Ureter (tissue), 1 donor: ENCODE measurements at places on chromosomes 7 and 10. TPM values are rescaled to one million over a fixed set of nuclear protein-coding genes. Genes with fewer than 3 reads are reported as not detected.

- DNase-seq: no peak
Measured at GRCh38 chr7:114416129-114416990, 1.7 kb downstream of the FOXP2 start.

- DNase-seq: no peak
Measured at GRCh38 chr7:142878315-142878714, 7.2 kb downstream of the TRPV6 start.

GRCh38 chr7:5248201-5248885, 34.4 kb upstream of the SLC29A4 start:
- peak; percentile 68 for DNase-seq

IKZF1 gene
- total RNA-seq: 15.2 TPM

- no peak for DNase-seq
Measured at GRCh38 chr10:75021379-75022249, 89.8 kb upstream of the SAMD8 start.

ZNF735 gene
- not detected for total RNA-seq

TRPV5 gene
- not detected for total RNA-seq

- no peak for DNase-seq
Measured at GRCh38 chr7:77933394-77933793, 134.8 kb downstream of the PHTF2 start.

DNA sequence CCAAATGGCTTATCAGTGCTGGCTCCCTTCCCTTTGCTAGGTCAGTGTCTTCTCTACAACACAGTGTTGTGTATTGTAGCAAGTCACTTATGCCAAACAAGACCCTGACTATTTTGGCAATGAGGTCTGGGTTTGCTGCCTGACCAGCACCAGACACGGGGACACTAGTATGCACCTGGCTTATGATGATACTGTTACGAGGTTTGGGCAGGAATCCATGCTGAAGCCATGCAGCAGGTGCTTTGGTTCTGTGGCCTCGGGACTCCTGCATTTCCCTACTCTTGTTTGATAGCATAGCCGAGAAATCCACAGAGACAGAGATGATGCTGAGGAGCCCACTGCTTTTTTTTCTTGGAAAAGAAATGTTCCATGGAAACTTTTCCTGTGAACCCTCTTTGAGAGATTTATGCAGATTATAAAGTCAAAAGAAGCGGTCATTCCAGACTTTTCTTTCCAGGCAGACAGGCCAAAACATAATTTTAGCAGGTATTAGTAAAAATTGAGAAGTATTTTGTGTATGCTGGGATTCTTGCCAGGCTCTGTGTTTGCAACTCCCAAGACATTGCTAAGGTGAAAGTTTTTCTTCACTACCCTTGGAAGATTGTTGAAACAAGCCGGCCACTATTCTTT, 291.1 kb downstream of the BBS9 start:
- DNase-seq: no peak

DNA sequence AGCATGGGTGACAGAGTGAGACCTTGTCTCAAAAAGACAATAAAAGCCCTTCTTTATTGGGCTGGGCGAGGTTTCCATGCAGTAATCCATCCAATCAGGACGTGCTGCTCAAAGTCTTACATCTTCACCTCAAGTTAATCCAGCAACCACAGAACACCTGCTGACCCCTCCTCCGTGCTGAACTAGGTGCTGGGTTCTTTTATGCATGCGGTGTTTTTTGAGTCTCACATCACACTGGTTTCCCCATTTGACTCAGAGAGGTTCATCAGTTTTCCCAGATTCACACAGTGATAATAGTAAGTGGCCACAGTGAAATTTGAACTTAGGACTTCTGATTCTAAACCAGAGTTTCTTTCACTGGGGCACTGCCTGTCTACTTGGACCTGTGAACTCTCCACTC, 58.3 kb upstream of the GTF2I start:
- DNase-seq: no peak

- no peak for DNase-seq
Measured at GRCh38 chr10:69640196-69640980, 10.3 kb downstream of the FAM241B start.

DNA sequence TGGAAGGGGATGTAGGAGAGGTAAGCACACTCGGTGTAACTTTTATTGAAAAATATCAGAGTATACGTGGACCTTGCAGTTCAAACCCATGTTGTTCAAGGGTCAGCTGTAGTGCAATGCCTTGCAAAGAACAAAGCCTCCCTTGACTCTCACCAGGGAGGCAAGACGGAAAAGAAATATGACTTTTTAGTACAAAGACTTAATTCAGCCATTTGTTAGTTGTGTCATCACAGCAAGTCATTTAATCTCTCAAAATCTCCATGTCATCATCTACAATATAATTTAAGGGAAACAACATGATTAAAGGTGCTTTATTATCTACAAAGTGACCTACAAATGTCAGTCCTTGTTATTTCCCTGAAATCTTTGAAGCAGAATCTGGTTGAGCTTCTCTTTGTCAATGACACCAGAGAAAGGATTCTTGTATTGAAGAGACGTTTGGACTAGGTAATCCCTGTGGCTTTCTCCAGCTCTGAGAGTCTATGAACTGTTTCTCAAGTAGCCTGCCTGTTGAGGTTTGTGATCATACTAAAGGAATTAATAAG, 502.8 kb downstream of the REEP3 start:
- DNase-seq: no peak

- no peak for DNase-seq
Measured at GRCh38 chr7:92732316-92733036, 103.9 kb downstream of the CDK6 start.

DNA sequence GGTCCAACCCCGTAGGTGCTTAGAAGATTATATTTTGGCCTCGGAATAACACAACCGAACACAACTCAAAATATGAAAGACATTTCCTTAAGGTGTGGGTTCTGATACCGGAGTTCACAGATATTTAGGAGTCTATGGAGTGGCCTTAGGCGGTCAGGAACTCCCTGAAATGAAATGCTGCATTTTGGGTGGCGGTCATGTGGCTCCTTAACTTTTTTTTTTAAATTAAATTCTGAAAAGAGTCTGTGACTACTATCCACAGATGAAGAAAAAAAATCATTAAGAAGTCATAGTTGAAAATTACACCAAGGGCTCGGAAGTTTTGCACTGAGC, 290.9 kb upstream of the NFE2L3 start:
- no peak for DNase-seq

DNA sequence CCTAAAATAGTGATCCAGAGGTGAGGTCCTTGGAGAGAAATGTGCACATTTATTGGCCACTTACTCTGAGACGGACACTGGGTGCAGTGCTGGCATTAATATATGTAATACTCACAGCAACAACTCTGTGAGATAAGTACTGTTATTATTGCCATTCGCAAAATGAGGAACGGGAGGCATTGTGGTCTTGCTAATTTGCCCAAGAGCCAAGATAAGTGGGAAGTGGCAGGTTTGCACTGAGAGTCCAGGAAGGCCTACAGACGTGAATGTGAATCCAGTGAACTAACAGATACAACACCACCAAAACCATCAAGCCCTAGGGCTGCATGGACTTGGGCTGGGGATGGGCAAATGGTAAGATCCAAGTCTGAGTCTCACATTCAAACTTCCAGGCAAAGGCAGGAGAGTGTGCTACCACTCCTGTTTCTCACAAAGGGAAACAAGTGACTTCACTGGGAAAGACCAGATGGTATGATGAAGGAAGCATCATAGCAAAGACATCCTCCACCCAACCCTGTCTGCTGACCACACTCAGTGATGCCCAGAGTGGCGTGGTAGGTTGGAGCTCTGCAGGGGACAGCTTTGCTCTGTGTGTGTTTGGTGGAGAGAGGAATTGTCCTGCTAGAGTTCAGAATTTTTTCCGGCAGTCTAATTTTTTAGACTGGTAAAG, 19.2 kb downstream of the TMEM273 start:
- DNase-seq: no peak

DNA sequence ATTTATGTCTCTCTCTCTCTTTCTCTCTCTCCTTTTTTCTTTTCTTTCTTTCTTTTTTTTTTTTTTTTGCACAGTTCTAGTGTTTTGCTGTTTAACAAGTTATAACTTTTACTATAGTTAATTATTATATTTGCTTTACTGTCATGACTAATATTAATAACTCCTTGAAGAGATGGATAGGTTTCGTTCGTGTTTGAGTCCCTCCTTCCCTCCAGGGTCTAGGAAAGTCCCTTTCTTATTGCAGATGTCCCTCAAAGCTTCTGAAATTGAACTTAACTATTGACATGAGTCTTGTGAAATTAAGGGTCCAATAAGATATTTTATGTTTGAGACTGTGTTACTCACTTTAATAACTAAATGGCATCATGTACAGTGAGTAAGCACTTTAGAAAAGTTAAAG, 131.4 kb downstream of the PLXDC2 start:
- no peak for DNase-seq

GRCh38 chr10:6840766-6841165, 260.7 kb upstream of the PRKCQ start:
- no peak for DNase-seq

- DNase-seq: no peak
Measured at GRCh38 chr10:133400624-133401424, 6.9 kb downstream of the MTG1 start.

DNA sequence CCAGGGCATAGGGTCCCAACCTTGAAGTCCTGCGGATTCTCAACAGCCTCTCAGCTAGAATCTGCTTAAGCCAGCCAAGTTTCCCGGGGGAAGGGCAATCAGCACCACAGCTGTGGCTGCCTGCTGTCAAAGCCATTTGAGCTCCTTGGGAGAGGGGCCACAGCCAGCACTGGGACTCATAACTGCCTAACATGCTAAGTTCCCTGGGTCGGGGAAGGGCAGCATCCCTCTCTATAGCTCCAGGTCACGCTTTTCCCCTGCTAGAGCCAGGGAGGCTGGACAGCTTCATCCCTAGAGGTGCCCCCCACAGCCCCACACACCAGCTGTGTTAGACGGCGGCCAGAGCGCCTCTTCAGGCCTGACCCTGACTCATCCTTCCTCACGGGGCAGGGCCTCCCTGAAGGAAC, 49.6 kb upstream of the PDE1C start:
- DNase-seq: no peak

DNA sequence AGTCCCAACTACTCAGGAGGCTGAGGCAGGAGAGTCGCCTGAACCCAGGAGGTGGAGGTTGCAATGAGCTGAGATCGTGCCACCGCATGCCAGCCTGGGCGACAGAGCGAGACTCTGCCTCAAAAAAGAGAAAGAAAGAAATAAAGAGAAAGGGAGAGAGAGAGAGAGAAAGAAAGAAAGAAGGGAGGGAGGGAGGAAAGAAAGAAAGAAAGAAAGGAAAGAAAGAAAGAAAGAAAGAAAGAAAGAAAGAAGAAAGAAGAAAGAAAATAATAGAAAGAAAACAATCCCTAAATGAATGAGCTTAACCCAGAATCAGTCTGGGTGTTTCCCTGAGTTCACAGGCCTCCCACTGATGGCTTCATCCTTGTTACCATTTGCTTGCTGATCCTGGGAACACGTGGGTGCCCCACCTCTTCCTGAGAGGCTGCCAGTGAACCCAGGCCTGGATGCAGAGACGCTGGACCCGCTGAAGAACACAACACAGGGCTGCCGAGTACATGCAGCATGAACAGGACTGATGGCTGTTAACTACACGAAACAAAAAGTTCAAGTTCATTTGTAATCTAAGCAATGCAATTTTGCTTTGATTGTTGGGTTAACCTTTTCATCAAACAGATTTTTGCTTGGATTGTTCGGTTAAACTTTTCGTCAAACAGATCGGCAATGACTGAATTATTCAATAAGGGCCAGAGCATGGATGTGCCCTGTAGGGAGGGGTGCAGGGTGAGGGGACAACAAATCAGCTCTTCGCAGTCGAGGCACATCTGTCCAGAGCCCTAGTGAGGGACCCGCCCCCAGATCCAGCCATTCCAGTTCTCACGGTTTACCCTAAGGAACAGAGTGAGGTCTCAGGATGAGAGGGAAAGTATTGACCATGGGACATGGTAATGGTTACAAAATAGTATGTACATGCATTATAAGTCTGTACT, 11.5 kb downstream of the NPFFR1 start:
- DNase-seq: no peak

- DNase-seq: no peak
Measured at GRCh38 chr10:18456984-18457383, 194.4 kb downstream of the NSUN6 start.

- no peak for DNase-seq
Measured at GRCh38 chr10:78754269-78755062, 314.3 kb upstream of the ZMIZ1 start.

PRRT4 gene
- 0.49 TPM for total RNA-seq

DLG5 gene
- total RNA-seq: 75.7 TPM

RARRES2 gene
- 91.0 TPM for total RNA-seq

CAMK2B gene
- total RNA-seq: not detected

SFMBT2 gene
- 20.3 TPM for total RNA-seq

GRCh38 chr7:68314208-68314607, 1284.1 kb upstream of the AUTS2 start:
- DNase-seq: no peak

DNA sequence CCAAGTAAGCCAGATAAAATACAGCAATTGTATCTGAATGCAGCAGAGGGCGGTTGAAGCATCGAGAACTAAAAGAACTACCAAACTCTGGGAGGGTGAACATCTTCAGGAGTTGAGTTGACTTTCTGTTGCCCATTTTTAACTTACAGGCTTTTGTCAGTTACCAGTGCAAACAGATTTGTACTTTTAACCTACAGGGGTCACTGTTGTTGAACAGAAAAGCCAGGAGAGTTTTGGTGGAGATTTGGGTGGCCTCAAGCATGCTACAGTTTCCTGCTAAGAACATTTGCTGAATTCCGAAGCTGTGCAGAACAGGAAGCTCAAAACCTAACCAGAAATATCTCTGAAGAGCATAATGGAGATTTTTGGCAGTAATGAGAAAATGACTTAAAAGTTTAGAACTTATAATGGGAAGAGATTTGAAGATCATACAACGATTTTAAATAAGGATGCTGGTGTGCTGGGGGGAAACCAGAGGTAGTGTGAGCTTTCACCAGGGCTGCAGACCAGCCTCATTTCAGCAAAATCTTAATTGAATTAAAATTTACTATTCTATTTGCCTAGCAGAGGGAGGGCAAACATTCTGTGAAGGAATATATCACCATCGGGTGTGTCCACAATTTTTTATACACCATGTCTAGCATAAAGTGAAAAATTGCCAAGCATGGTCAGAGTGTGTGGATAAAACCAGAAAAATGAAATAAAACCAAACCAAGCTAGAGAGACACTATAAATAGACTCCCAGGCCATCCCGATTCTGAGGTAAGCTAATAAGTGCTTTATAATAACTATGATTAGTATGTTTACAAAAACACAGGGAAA, 208.6 kb upstream of the CCDC6 start:
- DNase-seq: no peak

SPDYE2 gene
- total RNA-seq: 0.52 TPM

DNA sequence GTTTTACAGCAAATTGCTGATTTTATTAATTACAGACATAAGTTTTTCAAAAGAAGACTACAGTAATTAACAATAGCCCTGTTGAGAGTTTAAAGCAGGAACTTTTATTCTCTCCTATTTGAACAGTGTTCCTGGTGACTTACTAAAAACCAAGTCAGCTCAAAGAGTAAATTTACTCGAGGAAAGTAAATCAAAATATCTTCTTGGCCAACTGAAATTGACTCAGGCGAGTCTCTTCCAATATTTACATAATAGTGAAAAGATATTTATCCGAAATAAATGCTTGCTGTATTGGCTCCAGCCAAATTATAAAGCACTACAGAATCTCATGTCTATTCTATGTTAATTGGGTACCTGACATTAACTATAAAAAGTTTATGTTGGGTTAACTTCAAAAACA, 13.2 kb downstream of the CYTH3 start:
- no peak for DNase-seq
